ENCODE measurements at places on chromosomes 6 and 20. TPM values are rescaled to one million over a fixed set of nuclear protein-coding genes. Genes with fewer than 3 reads are reported as not detected.

- H3K27ac ChIP-seq: peak overlapping the region; percentile 57
- no peak overlapping the region for H3K4me3 ChIP-seq
- peaks cover 27% of the 10 kb centered on the region for H3K4me1 ChIP-seq
- H3K36me3 ChIP-seq: peaks cover 5% of the 10 kb centered on the region
- DNase-seq: peak; percentile 30
- H3K27me3 ChIP-seq: no peaks in the 10 kb centered on the region
These were observed 6.6 kb upstream of the GUCA1B start for GRCh38 chr6:42201382-42201781.

LY86 gene
- total RNA-seq: not detected

GRCh38 chr6:80457439-80457933, 351.0 kb downstream of the BCKDHB start:
- no peaks in the 10 kb centered on the region for H3K36me3 ChIP-seq
- H3K4me1 ChIP-seq: peaks cover 6% of the 10 kb centered on the region
- peak; percentile 98 for DNase-seq
- no peak overlapping the region for H3K4me3 ChIP-seq

GRCh38 chr6:74550821-74551220, 655.0 kb downstream of the COL12A1 start:
- H3K4me1 ChIP-seq: no peaks in the 10 kb centered on the region
- no peak for DNase-seq
- H3K27me3 ChIP-seq: no peaks in the 10 kb centered on the region
- no peak overlapping the region for H3K4me3 ChIP-seq
- no peak overlapping the region for H3K27ac ChIP-seq

DNA sequence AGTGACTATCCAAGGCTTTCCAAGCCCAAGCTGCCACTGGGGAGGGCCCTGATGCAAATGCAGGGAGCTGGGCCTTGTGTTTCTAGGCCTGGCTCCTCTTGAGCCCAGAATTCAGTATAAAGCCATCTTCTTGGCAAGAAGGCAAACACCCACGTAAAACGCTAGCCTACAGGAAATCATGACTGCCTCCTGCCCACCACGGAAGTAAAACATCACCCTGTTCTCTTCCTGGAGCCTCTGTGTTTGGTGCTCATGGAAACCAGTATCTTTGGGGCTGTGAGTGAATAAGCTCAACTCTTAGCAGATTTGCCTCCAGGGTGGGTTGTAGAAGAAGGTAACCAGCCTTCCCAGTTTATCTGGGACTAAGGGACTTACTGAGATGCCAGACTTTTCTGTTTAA, 271.0 kb downstream of the ZNF217 start:
- no peak overlapping the region for H3K4me3 ChIP-seq
- H3K4me1 ChIP-seq: no peaks in the 10 kb centered on the region
- H3K27ac ChIP-seq: no peak overlapping the region
- DNase-seq: no peak
- H3K36me3 ChIP-seq: no peaks in the 10 kb centered on the region

ANKRD66 gene
- total RNA-seq: not detected

DNA sequence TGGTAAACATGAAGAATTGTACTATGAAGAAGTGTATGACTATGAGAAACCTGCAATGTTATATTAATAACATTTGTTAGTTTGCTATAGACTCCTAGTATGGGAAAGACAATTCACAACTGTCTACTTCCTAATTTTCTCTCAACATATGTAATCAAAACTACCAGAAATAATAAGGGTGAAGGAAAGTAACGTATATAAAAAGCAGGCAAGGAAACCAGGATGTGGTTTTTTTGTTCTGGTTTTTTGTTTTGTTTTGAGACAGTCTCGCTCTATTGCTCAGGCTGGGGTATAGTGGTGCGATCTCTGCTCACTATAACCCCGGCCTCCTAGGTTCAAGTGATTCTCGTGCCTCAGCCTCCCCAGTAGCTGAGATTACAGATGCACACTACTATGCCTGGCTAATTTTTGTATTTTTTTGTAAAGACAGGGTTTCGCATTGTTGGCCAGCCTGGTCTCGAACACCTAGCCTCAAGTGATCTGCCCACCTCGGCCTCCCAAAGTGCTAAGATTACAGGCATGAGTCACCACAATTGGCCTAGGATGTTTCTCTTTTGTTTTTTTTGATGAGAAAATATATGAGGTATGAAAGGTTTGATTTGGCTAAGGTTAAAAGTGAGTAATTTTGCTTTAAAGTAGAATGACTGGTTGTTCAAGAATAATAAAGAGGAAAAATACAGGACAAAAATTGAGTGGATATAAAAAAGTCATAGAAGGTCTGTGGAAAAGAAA, 83.1 kb downstream of the PTCHD4 start:
- no peaks in the 10 kb centered on the region for H3K4me1 ChIP-seq
- no peaks in the 10 kb centered on the region for H3K36me3 ChIP-seq
- no peak overlapping the region for H3K4me3 ChIP-seq
- DNase-seq: no peak

DNA sequence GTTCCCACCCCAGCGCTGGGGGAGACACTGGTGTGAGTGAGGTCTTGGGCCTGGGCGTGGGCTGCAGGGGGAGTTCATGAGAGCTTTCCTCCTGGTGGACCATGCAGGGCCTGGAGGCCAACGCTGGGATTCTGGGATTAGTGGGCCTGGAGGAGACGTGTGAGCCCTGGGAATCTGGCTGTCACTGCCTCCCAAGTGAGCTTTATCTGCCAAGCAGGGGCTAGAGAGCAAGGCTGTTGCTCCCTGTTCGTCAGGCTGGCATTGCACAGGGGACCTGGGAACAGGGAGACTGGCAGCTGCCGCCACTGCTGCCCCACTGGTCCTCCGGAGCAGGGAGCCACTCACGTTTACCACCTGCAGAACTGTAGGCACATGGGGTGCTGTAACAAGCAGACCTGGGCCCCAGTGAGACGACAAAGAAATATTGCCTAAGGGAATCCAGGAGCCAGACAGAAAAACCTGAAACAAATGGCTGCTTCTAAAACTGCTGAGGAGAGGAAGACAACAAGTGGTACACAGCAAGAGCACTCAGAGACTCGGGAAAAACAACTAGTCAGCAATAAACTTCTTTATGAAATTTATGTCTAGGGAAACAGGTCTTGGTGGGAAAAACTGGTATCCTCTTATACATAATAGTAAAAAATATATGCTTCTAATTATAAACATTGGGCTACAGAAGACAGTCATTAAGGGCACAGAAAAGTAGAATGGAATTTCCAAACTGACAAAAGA, 45.2 kb downstream of the PPP1R3G start:
- no peaks in the 10 kb centered on the region for H3K27me3 ChIP-seq
- H3K4me1 ChIP-seq: peaks cover 11% of the 10 kb centered on the region
- no peak for DNase-seq
- no peaks in the 10 kb centered on the region for H3K36me3 ChIP-seq

- H3K4me3 ChIP-seq: peak within 1 kb of the TSS; percentile 61
- no peak within 1 kb of the TSS for H3K27ac ChIP-seq
- H3K4me1 ChIP-seq: peaks cover 4% of the 10 kb centered on the region
- no peaks in the 10 kb centered on the region for H3K36me3 ChIP-seq
- peak; percentile 29 for DNase-seq
- peaks cover 82% of the 10 kb centered on the region for H3K27me3 ChIP-seq
These were observed at the start of gene DLL1 for GRCh38 chr6:170290296-170291128. DLL1 (minus strand) TSS chr6:170291078; CDS start chr6:170290139, 939 bp downstream.

- DNase-seq: no peak
- no peaks in the 10 kb centered on the region for H3K36me3 ChIP-seq
- no peak overlapping the region for H3K27ac ChIP-seq
- no peaks in the 10 kb centered on the region for H3K27me3 ChIP-seq
- no peaks in the 10 kb centered on the region for H3K4me1 ChIP-seq
These were observed 20.9 kb downstream of the TSHZ2 start for GRCh38 chr20:52993076-52993475.

- H3K27ac ChIP-seq: no peak overlapping the region
- H3K36me3 ChIP-seq: no peaks in the 10 kb centered on the region
- peaks cover 18% of the 10 kb centered on the region for H3K4me1 ChIP-seq
- H3K4me3 ChIP-seq: no peak overlapping the region
These were observed 25.7 kb downstream of the PSMG4 start for GRCh38 chr6:3284436-3284876.

RNF182 gene
- 6.4 TPM for total RNA-seq

MUC21 gene
- not detected for total RNA-seq

DNA sequence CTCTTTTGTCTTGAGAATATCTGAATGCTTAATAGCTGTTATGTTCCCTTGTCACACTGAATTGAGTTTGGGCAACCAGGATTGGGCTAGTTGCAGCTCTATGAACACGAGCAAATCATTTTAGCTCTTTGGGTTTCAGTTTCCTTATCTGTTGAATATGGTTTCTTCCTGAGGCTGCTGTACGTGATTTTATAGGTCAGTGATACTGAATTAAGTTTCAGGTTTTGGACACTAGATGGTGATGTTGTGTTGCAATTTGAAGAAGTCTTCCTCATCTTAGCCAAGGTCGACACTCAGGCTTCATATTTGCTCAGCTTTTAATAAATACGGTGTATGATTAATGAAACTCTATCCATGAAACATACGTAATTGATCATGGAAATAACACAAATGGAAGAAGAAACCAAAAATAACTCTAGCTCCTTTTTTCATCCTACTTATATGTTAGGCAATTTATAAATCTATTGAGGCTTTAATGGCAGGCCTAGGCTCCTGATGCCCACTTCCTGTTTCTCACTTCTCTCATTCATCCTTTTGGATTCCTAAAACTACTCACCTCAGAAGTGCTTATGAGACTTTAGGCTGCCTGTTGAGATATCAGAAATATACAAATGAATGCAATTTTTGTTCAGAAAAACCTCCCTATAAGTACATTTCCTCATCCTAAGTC, 354.1 kb upstream of the MAP3K7 start:
- peak; percentile 66 for DNase-seq
- no peaks in the 10 kb centered on the region for H3K36me3 ChIP-seq
- H3K27ac ChIP-seq: no peak overlapping the region
- no peak overlapping the region for H3K4me3 ChIP-seq

DNA sequence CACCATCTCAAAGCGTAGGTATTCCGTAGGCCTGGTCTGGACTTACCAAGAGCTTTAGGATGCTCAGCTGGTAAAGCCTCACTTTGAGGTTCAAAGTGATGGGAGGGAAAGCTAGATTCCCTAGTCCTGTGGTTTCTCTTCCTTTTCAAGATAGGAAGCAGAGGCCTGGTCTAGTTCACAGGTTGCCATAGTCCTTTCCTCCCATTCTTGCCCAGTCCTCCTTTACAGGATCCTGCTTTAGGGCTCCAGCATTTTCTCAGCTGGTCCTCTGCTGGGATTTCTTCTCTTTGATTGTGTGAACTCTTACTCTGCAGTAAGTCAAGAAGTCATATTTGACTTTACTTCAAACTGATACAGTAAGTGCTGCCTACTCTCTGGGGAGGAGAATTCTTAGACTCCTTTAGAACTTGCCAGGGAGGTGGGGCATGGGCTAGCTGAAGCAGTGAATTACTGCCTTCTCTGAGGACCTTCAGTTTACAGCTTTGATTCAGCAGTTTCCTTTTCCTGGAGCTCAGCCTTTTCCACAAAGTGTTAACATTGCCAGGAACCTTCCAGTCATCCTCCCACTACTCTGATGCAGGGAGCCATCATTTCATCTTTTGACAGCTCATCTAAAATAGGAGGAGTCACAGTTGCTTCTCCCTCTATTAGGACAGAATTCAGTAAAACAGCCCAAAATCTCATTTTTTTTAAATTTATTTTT, 42.8 kb upstream of the PLCG1 start:
- peaks cover 43% of the 10 kb centered on the region for H3K36me3 ChIP-seq
- DNase-seq: peak; percentile 61
- H3K27me3 ChIP-seq: no peaks in the 10 kb centered on the region
- peaks cover 18% of the 10 kb centered on the region for H3K4me1 ChIP-seq
- H3K27ac ChIP-seq: peak overlapping the region; percentile 62
- H3K4me3 ChIP-seq: no peak overlapping the region

- H3K27me3 ChIP-seq: no peaks in the 10 kb centered on the region
- peaks cover 8% of the 10 kb centered on the region for H3K4me1 ChIP-seq
- H3K27ac ChIP-seq: peak overlapping the region; percentile 13
These were observed 1.2 kb downstream of the ATF6B start for GRCh38 chr6:32126880-32127279.

- H3K27me3 ChIP-seq: no peaks in the 10 kb centered on the region
- no peaks in the 10 kb centered on the region for H3K36me3 ChIP-seq
- H3K27ac ChIP-seq: no peak overlapping the region
- H3K4me1 ChIP-seq: no peaks in the 10 kb centered on the region
These were observed 195.5 kb downstream of the MAFB start for GRCh38 chr20:40493549-40493948.

- DNase-seq: no peak
- H3K36me3 ChIP-seq: no peaks in the 10 kb centered on the region
- no peaks in the 10 kb centered on the region for H3K4me1 ChIP-seq
- H3K27ac ChIP-seq: no peak overlapping the region
These were observed 180.0 kb downstream of the WDR27 start for GRCh38 chr6:169521825-169522224.

All from IMR-90 (cell line).